Stimulated activated CD8-positive, alpha-beta memory T cell treated with anti-CD3 and anti-CD28 coated beads, Interleukin-15, amount 100 ng/mL, for 48 hours (primary cell): ENCODE measurements at places on chromosomes 5 and 9.

GRCh38 chr5:11013793-11014192 is 252.8 kb upstream of the DAP start:
- no peak for DNase-seq

DNA sequence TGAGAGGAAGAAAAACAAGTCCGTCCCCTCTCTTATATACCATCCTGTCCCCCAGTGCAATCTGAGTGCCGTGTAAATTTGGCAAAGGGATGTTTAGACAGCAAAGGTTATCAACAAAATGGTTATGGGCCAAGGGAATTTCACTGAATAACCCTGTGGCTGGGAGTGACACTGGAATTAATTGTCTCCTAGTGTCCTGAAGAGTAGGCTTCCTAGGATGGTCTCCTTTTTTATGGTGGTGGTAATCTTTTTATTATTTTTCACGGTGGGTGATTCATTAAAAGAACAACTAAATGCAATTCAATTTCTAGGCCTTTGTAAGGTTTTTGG is 244.2 kb downstream of the PIK3R1 start:
- DNase-seq = no peak

DNA sequence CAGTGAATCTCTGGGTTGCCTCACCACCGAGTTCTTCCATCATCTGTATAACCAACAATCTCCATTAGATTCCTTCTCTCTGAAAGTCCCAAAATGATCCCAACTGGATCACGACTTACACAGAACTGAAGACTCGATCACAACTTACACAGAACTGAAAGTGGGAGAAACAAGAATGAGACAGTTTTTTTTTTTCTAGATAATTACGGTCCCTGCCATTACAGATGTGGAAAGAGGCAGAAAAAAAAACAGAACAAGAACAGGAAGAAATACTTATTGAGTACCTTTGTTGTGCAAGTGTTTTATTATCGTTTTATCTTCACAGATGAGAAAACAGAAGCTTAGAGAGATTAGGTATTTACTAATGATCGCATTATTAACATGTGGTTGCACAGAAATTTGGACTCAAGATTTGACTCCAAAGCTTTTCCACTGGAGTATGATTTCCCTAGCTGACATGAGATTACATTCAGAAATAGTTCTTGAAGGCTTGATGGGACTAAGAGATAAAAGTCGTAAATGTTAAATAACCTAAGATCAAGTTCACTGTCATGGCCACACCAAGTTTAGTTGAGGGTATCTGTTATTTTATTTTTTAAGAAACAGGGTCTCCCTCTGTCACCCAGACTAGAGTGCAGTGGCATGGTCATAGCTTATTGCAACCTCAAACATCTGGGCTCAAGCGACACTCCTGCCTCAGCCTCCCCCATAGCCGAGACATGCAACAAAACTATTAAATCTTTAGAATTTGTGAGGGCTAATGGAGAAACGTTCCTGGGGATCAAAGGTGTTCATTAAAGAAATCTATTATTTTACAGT is 8.9 kb downstream of the PLK2 start:
- no peak for DNase-seq

- DNase-seq = no peak
Measured at GRCh38 chr5:178403351-178403750, 170.7 kb upstream of the PHYKPL start.

GRCh38 chr9:133331641-133332380 is 4.2 kb downstream of the SURF6 start:
- DNase-seq = no peak

DNA sequence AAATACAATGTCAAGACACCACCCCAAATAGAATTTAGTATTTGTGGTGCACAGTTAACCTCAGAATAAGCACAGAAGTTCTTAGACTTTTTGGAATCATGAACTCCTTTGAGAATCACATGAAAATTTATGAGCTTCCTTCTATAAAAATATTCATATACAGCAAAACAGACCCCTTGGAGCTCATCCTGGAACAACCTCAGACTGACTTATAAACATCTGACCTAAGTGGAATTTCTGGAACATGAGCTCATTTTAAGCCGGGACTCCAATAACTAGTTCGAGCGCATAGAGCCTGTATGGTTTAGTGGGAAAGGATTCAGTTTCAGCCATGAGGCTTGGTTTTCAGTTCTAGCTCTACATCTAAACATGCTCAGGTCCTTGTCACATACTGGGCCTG is 192.3 kb downstream of the DEPDC1B start:
- DNase-seq = no peak

- DNase-seq = no peak
Measured at GRCh38 chr5:32932241-32932935, 221.3 kb downstream of the NPR3 start.

DNA sequence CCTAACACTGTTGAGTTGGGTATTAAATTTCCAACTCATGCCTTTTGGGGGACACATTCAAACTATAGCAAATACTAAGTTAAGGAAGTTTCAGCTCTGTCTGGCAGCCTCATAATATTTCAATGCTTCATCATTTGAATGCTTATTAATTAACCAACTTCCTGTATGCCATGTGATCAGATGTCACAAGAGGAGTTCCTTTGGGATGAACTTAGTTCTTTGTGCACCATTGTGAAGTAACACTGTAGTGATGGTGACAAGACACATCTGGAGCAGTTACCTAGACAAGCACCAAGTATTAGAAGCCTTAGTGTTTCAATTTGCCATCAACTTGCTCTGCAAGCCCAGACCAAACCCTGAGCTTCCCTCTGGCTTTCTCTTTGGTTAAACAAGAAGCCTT is 90.7 kb upstream of the IL12B start:
- DNase-seq = no peak

DNA sequence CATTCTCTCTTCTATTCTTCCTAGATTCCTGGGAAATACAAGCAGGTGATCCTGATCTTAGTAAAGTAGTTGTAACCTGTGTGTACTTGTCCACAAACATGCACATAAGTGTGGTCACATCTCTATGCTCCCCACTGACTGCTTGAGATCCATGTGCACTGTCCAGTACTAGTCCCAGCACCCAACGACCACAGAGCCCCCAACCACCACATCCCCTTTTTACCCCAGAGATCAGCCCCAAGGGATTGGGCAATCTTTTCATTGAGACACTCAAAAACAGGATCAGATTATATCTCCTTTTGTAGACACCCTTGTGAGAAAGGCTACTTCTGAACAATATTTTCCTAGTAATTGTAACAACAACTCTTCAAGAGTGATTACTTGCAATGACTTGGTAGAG is 240.6 kb downstream of the ACTL7B start:
- DNase-seq = no peak

DNA sequence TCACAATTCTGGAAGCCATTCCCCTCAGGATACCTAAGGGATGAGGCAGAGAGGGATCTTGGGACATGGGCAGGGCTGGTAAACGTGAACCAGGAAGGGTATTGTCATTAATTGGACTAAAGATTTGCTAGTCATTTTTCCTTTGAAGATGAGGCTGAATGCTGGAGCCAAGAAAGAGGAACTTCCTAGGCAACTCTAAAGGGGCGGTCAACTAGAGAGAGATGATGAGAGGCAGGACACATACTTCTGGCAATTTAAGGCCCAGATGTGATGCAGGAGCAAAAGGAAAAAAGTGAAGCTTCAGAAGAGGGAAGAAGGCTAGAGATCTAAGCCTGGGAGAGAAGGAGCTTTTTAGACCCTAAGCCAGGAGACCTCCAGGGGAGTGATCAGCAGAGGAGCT is 5.6 kb downstream of the GBA2 start:
- no peak for DNase-seq

- DNase-seq = no peak
Measured at GRCh38 chr5:87184605-87185004, 83.1 kb upstream of the RASA1 start.

GRCh38 chr5:113125371-113125770 is 148.8 kb downstream of the DCP2 start:
- no peak for DNase-seq

DNA sequence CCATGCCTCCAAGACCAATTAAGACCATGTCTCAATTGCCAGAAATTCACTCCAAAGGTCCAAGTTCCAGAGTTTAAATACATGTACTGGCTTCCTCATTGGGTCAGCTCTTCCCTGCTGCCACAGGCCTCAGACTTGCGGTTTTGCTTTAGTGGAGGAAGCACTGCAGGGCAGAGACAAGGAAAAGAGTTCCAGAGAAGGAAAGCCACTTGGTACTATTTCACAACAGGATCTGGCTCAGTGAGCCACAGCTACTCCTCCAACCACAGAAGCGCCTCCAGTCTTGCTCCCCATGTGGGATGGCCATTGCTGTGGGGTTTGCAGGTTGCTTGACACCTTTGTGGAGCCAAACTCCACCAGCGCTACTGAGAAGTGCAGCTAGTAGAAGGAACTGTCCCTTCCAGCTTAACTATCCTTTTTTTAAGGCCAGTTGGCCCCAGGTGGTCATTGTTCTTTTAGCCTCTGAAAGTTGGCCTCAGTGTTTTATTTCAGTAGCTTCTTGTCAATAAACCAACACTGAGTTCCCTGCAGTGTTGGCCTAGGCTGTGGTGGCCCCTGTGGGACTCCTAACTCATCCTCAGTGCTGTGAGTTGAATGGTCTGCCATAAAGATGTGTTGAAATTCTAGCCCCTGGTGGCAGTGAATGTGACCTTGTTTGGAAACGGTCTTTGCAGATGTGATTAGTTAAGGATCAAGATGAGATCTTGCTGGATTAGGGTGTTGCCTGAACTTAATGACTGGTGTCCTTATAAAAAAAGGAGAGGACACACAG is 93.7 kb upstream of the DAP start:
- no peak for DNase-seq

- no peak for DNase-seq
Measured at GRCh38 chr9:100088202-100088601, 10.6 kb downstream of the ERP44 start.

GRCh38 chr5:180233729-180234128 is 24.7 kb upstream of the RASGEF1C start:
- DNase-seq = no peak

DNA sequence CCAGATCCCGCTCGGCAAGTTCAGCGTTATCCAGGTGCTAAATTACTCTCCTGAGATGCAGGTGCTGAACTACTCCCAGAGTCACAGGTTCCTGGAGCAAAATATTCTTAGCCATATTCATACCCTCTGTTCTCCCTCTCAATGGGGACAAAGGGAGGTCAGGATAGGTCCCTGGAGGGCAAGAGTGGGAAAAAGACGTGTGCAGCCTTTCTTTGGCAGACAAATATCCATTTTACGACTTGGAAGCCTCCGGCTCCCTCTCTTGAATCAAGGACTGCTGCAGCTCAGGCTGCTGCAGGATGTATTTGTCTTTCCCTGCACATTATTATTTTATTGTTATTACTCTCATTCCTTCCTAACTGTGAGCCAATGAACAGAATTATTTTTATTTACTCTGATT is 590.2 kb downstream of the NR2F1-AS1 start:
- DNase-seq = no peak

DNA sequence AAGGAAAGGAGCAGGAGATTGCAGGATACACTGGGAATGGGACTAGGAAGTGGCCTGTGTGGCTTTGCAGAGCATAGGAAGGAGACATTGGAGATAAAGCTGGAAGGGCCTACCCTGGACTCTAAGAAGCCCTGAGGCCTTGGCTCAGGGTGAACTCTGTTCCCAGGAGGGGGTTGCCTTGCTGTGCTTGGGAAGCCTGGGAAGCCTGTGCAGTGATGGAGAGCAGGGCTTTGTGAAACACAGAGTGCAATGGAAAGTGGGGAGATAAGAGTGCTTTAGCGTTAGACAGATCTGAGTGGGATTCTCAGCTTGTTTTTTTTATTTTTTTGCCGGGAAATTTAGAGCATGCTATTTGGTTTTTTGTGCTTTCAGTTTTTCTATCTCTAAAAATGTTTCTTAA is 437.8 kb downstream of the KDM4C start:
- DNase-seq = no peak

DNA sequence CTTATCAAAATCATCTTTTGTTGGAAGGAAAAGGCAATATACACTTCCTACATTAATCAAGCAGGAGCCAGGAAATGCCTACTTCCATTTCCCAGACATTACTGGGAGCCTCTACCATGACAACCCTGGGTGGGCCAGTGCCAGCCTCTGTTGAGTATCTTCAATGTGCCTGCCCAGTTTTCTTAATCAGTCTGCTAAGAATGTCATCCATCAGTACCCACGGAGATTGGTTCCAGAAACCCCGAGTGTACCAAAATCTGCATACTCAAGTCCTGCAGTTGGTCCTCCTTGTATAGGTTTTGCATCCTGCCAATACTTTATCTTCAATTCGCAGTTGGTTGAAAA is 82.4 kb downstream of the MARCHF3 start:
- no peak for DNase-seq

GRCh38 chr5:120093178-120093577 is 370.9 kb upstream of the PRR16 start:
- DNase-seq = no peak

GRCh38 chr9:73719660-73720059 is 568.0 kb downstream of the ANXA1 start:
- DNase-seq = no peak

GRCh38 chr5:115949096-115949495 is 13.2 kb upstream of the LVRN start:
- DNase-seq = no peak

GRCh38 chr9:127835991-127836516 is 18.4 kb downstream of the ENG start:
- peak; percentile 30 for DNase-seq

GRCh38 chr9:20405078-20405477 is 217.2 kb downstream of the MLLT3 start:
- no peak for DNase-seq

GRCh38 chr5:4337519-4337918 is 741.9 kb downstream of the IRX1 start:
- no peak for DNase-seq

GRCh38 chr9:137195525-137196220 is 4.9 kb downstream of the TPRN start:
- no peak for DNase-seq

- no peak for DNase-seq
Measured at GRCh38 chr9:116692616-116693015, 5.5 kb downstream of the TRIM32 start.

DNA sequence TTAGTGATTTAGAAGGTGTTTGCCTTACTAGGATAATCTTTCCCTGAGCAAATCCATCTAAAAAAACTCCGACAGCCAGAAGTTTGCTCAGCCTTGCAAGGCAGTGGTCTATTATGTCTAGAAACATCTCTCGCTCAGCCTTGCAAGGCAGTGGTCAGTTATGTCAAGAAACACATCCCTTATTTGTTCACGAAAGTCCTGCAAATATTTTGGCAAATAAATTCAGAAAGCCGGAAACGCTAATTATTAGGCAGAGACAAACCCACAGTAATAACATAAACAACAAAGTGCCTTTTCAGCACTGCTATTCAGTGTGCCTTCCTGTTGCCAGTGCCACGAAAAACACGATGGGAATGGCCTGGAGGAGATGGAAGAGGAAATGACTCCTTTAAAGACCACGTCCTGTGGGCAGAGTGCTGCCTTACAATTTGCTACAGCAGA is 184.5 kb downstream of the GNAQ start:
- no peak for DNase-seq

- no peak for DNase-seq
Measured at GRCh38 chr9:123282362-123283047, 14.1 kb upstream of the STRBP start.
